ENCODE measurements at places on chromosomes 11 and 22. TPM values are rescaled to one million over a fixed set of nuclear protein-coding genes. Genes with fewer than 3 reads are reported as not detected.

FOLR1 gene
- total RNA-seq, result not detected

GGTLC3 gene
- not detected for total RNA-seq

CLMP gene
- total RNA-seq, result 182 TPM

NFAM1 gene
- 14.0 TPM for total RNA-seq

RGL4 gene
- 6.9 TPM for total RNA-seq

NXPE2 gene
- total RNA-seq, result 0.19 TPM

OR10G6 gene
- total RNA-seq, result not detected

MRGPRX3 gene
- not detected for total RNA-seq

- no peak for DNase-seq
Observed at GRCh38 chr11:65777821-65778361, 2.9 kb downstream of the AP5B1 start.

DNA sequence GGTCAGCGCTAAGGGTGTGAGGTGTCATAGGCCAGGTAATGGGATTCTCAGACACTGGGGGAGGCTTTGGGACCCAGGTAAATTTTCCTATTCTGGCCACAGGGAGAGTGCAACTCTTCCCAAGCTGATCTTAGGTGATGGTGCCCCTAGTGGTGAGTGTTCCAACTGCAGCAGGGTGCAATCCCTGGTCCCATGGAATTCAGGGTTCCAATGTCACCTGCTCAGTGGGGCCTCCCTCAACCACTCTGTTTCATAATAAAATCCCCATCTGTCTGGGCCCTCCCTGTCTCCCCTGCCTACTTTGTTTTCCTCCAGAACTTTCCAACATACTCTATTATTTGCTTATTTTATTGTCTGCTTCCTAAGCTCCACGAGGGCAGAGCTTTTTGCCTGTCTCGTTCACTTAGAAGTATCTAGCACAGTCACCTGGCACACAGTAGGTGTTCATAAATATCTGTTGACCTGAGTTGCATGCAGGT, 2.9 kb upstream of the SGSM1 start:
- peak; percentile 67 for DNase-seq

GRCh38 chr22:47354668-47355387, 592.4 kb downstream of the TBC1D22A start:
- DNase-seq, result no peak

DNA sequence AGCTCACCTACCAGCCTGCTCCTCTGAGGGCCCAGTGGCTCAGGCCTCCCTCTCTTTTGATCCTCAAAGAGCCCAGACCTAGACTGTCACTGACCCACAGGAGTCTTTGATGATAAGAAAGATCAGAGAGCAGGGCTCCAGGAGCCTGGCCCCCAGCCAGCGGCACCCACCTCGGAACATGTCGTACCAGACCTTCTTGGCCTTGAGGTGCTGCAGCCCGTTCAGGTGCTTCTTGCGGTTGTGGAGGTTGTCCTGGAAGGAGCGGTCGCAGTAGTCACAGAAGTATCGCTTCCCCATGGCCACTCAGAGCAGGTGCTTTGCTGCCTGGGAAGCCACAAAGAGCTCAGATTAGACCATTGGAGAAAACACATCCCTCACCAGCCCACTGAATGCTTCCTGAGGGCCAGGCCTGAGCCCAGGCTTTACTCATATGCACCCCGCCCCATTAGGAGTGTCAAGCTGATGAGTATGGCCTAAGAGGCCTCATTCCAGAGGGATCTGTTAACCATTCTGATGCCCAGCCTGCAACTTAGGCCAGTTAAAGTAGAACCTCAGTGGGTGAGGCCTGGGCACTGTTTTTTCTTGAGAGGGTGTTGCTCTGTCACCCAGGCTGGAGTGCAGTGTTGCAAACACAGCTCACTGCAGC, 18.4 kb downstream of the ZMAT5 start:
- no peak for DNase-seq

DNA sequence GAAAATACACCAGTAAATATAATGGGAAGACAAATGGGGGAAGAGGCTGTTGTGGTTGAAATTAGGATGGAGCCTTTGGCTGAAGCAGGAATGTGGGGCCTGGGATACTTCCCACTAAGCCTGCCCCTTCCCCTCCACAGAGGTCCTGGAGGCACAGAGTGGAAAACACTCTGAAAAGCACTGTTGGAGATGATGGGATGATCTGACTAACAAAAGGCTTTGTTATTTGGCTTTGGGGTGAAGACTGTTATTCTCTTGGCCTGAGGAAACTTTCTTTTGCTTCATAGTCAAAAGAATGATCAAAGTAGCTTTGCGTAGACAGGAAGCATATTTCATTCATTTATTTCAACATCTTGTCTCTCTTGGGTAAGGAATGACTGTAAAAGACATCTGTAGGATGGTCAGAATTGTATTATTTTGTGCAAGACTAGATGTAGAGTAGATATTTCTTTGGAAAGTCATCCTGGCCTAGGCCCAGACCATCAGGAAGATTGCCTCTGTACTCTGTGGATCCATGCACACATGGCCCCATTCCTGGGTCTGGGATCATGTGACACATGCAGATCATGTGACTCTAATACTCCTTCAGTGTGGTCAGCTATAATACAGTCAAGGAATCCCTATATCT, 111.4 kb downstream of the SPON1 start:
- no peak for DNase-seq

DNA sequence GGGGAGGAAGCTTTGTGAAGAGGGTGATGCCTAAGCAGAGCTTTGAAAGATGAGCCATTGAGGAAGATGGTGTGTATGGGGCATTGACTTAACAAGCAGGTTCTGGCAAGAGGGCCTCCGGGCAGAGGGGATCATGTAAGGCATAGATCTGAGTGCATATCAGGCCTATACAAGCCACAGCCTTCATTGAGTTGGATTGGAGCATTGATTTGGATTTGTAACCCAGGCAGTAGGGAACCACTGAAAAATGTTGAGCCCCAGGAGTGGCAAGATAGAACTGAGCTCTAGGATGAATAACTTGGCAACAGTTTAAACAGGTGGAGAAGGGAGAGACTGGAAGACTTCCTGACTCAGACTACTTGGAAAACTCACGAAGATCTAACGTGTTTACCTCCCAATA, 21.4 kb downstream of the PANX1 start:
- no peak for DNase-seq

DNA sequence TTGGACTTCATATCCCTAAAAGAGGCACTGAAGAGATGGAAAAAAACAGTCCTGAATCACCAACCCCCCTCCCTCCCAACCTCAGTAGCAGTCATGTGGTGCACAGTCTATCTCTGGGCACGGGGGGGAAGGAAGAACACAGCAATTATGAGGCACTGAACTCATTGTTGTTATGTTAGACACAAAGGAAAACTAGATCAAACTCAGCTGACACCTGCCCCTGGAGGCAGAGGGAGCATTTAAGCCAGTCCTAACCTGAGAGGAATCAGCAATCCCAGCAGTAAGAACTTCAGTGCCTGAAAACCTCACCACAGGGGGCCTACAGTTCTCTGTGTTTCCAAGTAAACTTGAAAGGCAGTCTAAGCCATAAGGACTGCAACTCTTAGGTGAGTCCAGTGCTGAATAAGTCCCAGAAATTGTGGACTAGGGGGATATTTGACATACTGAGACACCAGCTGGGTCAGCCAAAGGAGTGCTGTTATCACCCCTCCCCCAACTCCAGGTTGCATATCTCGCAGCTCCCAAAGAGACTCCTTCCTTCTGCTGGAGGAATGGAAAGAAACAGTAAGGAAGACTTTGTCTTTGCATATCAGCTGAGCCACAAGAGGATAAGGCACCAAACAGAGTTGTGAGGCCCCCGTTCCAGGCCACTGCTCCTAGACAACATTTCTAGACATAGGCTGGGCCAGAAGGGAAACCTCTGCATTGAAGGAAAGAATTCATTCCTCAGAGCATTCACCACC, 72.5 kb downstream of the GLYATL1 start:
- DNase-seq, result no peak

DNA sequence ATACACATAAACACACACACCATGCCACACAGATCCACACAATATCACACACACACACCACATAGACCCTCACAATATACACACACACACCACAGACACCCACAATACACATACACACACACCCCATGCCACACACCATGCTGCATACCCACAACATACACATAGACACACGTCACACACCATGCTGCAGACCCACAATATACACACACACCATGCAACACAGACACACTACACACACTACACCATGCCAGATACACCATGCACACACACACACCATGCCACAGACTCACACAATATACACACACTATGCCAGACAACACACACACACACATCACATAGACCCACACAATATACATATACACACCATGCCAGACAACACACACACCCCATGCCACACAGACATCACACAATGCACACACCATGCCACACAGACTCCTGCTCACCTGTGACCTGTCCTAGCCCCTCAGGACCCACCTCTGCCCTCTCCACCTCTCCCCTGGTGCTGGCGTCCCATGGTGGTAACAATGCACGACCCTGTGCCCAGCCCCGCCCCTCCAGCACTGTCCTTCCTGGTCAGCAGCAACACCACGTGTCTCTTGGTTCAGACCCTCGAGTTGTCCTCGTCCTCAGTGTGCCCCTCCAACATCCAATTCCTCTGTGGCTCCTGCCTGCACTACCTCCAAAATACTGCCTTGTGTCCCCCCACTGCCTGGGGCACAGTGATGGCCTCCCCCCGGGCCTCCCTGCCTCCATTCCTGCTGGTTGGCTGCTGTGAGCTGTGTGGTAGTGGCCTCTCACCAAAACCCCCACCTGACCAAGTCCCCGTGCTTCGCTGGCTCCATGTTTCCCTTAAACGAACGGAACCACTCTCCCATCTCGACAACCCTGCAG, 23.7 kb upstream of the RFPL3 start:
- no peak for DNase-seq

DNA sequence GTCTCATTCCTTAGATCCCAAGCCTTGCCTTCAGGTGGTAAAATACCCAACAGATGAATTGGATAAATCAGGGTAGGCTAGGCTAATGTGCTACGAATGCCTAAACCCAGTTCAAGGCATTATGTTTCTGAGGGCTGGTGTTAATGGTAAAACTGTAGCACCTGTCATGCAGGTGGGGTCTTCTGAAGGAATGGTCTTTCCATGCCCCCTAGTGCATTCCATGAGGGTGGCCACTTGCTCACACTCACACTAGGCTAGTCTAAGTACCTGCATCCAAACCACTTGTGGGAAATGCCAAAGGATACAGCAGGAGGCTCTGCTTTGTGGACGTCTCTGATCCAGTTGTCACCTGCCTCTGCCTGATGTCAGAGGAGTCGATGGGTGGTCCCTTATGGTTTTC, 24.2 kb upstream of the UCP3 start:
- no peak for DNase-seq

GRCh38 chr11:14906578-14906977, 14.5 kb upstream of the CYP2R1 start:
- DNase-seq, result no peak

- DNase-seq, result no peak
Observed at GRCh38 chr11:1570896-1571759, 943 bp downstream of the DUSP8 start.

DNA sequence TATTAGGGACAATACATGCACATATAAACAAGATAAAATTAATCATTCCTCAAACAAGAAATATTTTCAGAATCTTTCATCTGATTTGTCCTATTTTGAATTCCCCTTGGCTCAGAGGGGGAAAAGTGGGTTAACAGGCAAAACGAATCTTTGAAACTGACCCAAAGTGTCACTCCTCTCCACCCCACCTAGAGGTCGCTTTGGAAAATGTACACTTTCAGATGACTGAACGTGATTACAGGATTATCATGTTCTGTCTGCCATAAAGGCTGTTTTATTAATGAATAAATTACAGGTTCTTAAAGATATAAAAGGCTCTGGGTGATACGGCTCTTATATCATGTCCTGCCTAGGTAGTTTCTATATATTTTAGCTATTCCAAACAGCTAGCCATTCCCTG, 1735.0 kb downstream of the LRRC4C start:
- no peak for DNase-seq

DNA sequence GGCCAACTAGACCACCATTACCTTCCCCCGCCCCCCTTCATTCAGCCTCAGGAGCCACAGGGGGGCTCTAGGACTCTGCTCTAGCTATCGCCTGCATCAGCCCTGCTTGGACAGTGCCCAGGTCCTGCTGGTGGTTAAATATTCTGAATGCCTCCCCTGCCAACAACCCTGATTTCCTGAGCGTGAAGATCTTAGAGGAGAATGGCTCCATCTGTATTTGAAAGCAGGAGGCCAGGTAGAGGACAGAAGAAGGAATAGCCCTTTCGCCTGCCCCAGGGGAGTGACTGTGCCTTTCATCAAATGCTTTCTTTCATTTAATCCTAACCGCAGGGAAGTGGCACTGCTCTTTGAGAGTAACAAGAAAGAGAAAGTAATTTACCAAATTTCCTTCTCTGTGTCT, 69.2 kb downstream of the ISX start:
- DNase-seq, result no peak

GRCh38 chr11:30488304-30488998, 97.7 kb downstream of the MPPED2 start:
- DNase-seq, result no peak

GRCh38 chr11:83012168-83013067, 59.3 kb downstream of the RAB30 start:
- DNase-seq, result no peak

GRCh38 chr11:20013346-20014066, 146.8 kb downstream of the DBX1 start:
- no peak for DNase-seq

GRCh38 chr11:75267171-75267970, 26.8 kb downstream of the TPBGL start:
- no peak for DNase-seq

DNA sequence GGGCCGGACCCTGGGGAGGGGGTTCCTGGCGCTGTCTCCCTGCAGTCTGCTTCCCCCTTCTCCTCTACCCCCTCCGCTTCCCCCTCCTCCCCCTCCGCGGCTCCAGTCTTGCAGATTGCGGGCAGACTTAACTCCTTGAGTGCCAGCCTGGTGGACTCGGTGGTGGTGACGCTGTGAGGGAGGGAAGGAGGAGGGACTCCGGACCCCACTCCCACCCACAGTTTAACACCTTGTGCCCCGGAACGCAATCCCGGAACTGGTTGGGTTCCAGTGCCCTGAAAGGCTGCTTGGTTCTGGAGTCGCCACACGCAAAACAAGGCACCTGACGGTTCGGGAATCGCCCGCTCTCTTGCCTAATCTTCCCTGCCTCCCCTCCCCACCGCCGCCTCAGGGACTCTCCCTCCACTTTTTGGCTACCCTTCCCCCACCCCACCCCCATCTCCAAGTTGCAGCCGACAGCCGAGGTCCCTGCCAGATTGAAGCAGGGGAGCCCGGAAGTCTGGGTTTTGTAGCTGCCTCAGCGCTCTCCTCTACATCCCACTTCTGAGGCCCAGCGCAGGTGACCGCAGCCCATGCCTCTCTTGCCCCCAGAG, 3.9 kb upstream of the BCL9L start:
- DNase-seq, result no peak

- no peak for DNase-seq
Observed at GRCh38 chr11:93622043-93622442, 39.4 kb upstream of the CEP295 start.

- DNase-seq, result no peak
Observed at GRCh38 chr11:30282289-30282631, 40.6 kb upstream of the ARL14EP start.

GRCh38 chr11:122673701-122674100, 18.2 kb downstream of the UBASH3B start:
- DNase-seq, result no peak

GRCh38 chr11:13012056-13012661, 3.0 kb downstream of the RASSF10 start:
- DNase-seq, result no peak
